ENCODE measurements at places on chromosomes 16 and 17.

- DNase-seq = no peak
Observed at GRCh38 chr16:52316241-52316640, 230.7 kb downstream of the TOX3 start.

- no peak for DNase-seq
Observed at GRCh38 chr16:49581630-49582298, 208.2 kb downstream of the C16orf78 start.

DNA sequence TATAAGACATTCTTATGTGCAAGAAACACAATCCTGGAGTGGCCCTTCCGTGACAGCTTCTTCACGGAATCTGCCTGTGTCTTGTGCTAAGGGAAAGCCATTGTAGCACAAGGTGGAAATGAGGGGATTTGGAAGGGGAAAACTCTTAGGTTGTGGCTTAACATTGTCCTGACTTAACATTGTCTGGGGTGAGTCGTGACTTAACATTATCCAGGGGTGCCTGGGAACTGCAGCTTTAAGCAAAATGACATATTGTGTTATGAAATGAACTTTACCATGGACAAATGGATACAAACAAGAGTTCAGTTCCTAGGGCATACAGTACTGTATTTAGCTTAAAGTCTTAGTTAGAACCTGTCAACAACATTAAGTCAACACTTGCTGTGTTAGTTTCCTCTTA is 323.9 kb downstream of the CPPED1 start:
- no peak for DNase-seq

DNA sequence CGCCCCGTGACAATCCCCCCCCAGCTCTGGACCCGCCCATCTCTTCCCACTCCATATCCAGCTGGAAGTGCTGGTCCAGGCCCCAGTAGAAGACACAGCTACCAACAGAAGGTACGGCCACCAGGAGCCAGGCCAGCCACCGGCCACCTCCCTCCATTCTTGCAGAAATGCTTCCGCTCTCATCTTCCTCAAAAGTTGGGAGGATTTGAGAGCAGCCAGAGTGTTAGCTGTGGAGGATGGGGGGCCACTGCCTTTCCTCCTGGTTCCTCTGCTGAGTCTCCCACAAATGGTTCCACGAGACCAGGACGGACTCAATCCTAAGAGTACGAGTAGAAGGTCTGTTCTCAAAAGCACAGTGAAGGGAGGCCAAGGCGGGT is 78.3 kb downstream of the GAS7 start:
- DNase-seq = no peak

DNA sequence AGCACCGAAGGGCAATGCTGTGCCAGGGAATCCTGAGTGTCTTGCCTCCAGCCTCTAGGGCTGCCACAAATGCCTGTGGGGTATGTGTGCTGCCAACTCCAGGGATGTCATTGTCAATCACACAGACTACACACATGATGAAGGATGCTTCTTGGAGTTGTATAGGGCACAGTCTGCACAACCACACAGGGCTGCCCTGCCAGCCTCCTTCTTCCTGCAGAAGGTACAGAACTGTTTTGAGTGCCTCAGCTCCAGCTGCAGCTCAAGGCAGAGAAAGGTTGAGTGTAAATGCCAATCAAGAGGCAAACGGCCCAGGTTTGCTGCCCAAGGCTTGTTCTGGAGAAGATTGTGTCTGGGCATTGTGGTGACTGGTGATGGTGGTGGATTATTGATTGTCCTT is 15.6 kb downstream of the SCNN1B start:
- no peak for DNase-seq

Measured in NCI-H2081 treated with DMSO at 0.1 percent for 48 hours (cell line).